ENCODE measurements at places on chromosomes 3 and 15. TPM values are rescaled to one million over a fixed set of nuclear protein-coding genes. Genes with fewer than 3 reads are reported as not detected.

CATSPER2 gene
- 0.15 TPM for total RNA-seq

WWTR1 gene
- 19.3 TPM for total RNA-seq

C2CD4A gene
- total RNA-seq, result not detected

CLEC3B gene
- 23.4 TPM for total RNA-seq

RBPMS2 gene
- total RNA-seq, result 0.59 TPM

CFAP100 gene
- not detected for total RNA-seq

CADM2 gene
- 0.15 TPM for total RNA-seq

ZIC4 gene
- not detected for total RNA-seq

CKMT1A gene
- total RNA-seq, result not detected

TRH gene
- total RNA-seq, result not detected

All from bronchus fibroblast of lung (primary cell).